Retina (tissue), 1 donor: ENCODE measurements at places on chromosomes 6 and 20.

DNA sequence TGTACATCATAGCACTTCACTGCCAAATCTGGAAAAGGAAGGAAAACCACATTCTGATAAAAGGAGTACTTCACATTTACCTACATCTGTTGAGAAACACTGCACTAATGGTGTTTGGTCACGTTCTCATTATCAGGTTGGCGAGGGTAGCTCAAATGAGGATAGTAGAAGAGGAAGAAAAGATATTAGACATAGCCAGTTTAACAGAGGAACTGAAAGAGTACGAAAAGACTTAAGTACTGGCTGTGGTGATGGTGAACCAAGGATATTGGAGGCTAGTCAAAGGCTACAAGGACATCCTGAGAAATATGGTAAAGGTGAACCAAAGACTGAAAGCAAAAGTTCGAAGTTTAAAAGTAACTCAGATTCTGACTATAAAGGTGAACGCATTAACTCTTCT lies 32.0 kb upstream of the GJA10 start:
- DNase-seq, result no peak

GRCh38 chr6:29462022-29462421 lies 5.1 kb downstream of the OR2H1 start:
- no peak for DNase-seq

GRCh38 chr6:52584203-52584602 lies 7.3 kb upstream of the TRAM2 start:
- no peak for DNase-seq

- DNase-seq, result no peak
These were observed 237.2 kb downstream of the TFAP2A start for GRCh38 chr6:10177704-10178103.

- no peak for DNase-seq
These were observed 95.2 kb downstream of the JAG1 start for GRCh38 chr20:10578607-10579006.

GRCh38 chr20:50678169-50678898 lies 13.0 kb downstream of the RIPOR3 start:
- DNase-seq, result no peak

DNA sequence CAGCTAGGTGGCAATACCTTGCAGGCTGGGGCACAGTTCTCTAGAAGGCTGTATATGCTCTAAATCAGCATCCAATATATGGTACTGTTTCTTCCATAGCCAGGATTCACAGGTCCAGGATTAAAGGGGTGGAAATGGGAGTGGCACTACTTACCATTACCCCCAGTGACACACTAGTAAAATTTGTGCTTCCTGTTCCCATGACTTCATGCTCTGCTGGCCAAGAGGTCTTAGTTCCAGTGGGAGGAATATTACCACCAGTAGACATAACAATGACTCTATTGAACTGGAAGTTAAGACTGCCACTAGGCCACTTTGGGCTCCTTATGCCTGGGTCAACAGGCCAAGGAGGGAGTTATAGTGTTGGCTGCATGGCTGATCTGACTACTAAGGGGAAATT lies 174.3 kb upstream of the TNFAIP3 start:
- DNase-seq, result no peak
